Spleen (tissue), 13 donors: ENCODE measurements at places on chromosomes 13 and 19. TPM values are rescaled to one million over a fixed set of nuclear protein-coding genes. Genes with fewer than 3 reads are reported as not detected.
A peak's percentile ranks its signal among the peaks of the same experiment; 100 is the strongest.

DNA sequence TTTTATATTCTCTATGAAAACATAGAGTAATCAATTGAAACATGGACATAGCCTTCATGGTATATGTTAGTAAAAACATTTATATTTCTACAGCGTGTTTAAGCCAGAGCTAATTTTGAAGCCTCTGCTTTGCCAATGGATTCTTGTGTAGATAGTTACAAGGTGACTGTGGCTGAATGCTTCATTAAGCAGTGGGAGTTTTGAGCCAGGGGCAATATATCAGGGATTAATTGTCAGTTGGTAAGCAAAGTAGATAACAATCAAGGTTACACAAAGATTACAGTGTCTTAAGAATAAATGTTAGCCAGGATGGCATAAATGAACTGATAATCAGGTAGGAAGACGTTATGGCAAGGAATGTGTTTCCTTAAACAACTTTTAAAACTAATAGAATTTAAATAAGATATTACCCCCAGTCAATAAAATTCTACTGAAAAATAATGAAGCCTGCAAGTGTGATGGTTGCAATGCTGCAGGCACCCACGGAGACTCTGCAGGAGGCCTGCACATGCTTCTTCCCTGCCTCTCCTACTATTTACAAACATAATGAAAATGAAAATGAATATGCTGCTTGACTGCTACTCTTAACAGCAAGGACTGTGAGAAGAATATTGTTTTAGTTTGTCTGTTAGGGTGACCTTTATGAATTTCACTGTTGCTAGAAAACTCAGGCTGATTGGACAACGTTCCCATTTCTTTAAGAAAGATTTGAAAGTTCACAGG, 588.5 kb downstream of the GPC5 start:
- H3K4me3 ChIP-seq, result no peak overlapping the region
- H3K27me3 ChIP-seq, result no peaks in the 10 kb centered on the region
- no peaks in the 10 kb centered on the region for H3K36me3 ChIP-seq

- no peak overlapping the region for H3K4me3 ChIP-seq
- H3K4me1 ChIP-seq, result no peaks in the 10 kb centered on the region
- no peak overlapping the region for H3K27ac ChIP-seq
- no peaks in the 10 kb centered on the region for H3K27me3 ChIP-seq
- no peak for DNase-seq
- no peaks in the 10 kb centered on the region for H3K36me3 ChIP-seq
Observed at GRCh38 chr13:36061054-36061453, 70.1 kb downstream of the DCLK1 start.

Gene LILRB5
- polyA plus RNA-seq, result 23.9 TPM

DNA sequence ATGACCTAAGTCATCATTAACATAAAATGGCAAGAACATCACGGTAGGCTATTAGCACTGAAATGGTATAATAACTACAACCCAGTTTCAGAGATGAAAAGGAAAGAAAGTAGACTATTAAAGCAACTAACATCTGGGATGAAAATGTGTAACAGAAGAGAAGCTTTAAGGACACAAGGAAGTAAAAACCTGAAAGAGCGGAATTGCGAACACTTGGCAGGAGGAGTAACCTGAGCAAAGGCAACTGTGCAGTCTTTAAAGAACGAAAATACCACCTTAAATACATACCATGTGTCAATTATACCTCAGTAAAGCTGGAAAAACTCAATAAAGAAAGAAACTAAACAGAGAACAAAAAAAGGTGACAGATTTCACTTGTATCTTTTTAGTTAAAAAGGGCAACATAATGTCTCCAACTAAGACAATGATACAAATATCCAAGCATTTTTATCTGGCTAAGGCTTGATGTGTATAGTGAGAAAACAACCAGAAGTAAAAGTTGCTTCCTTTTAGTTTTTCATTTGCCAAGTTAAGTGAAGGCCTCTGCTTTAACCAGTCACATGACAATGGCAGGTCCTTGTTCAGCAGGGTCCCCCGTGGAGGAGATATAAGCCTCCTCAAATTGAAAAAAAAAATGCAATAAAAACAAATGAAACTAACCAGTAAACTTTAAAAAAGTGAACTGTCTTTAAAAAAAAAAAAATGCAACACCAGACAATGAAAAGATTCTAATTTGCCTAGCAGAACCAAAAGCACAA, 11.6 kb downstream of the USP12 start:
- H3K27me3 ChIP-seq, result no peaks in the 10 kb centered on the region
- no peak overlapping the region for H3K4me3 ChIP-seq
- H3K27ac ChIP-seq, result no peak overlapping the region
- peaks cover 4% of the 10 kb centered on the region for H3K36me3 ChIP-seq
- peaks cover 61% of the 10 kb centered on the region for H3K4me1 ChIP-seq

Gene ESD
- 65.0 TPM for polyA plus RNA-seq

GRCh38 chr13:99662678-99663077, 161.4 kb downstream of the TM9SF2 start:
- peaks cover 13% of the 10 kb centered on the region for H3K4me1 ChIP-seq
- H3K27ac ChIP-seq, result no peak overlapping the region
- peaks cover 12% of the 10 kb centered on the region for H3K27me3 ChIP-seq
- DNase-seq, result no peak
- H3K4me3 ChIP-seq, result no peak overlapping the region
- H3K36me3 ChIP-seq, result no peaks in the 10 kb centered on the region

Gene IQCN
- polyA plus RNA-seq, result 1.4 TPM

DNA sequence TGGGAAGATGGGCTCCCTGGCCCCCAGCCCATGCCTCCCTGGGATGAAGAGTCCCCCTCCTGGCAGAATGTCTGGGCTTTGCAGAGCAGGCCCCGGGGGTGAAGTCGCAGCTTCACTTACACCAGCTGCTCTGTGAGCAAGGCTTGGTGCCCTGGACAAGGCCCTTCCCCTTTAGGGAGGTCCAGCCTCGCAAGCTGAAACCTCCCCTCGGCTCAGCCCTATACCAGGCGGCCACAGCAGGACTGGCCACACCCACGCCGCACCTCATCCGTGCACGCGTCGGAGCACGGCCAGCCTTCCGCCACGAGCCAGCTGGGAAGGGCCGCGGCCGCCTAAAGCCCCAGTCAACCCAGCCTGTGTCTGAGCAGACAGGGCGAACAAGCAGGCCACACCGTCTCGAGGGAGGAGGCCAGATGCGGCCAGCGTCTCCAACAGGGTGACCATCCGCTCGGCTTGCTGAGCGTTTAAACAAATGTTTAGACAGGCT, 83.2 kb upstream of the MCF2L start:
- H3K36me3 ChIP-seq, result peaks cover 22% of the 10 kb centered on the region
- H3K4me3 ChIP-seq, result no peak overlapping the region
- H3K4me1 ChIP-seq, result peaks cover 7% of the 10 kb centered on the region

GRCh38 chr13:35832551-35832950, 298.6 kb downstream of the DCLK1 start:
- H3K4me1 ChIP-seq, result no peaks in the 10 kb centered on the region
- DNase-seq, result no peak
- no peak overlapping the region for H3K27ac ChIP-seq
- H3K36me3 ChIP-seq, result peaks cover 4% of the 10 kb centered on the region
- H3K27me3 ChIP-seq, result no peaks in the 10 kb centered on the region
- no peak overlapping the region for H3K4me3 ChIP-seq

Gene CSNK1A1L
- polyA plus RNA-seq, result not detected

DNA sequence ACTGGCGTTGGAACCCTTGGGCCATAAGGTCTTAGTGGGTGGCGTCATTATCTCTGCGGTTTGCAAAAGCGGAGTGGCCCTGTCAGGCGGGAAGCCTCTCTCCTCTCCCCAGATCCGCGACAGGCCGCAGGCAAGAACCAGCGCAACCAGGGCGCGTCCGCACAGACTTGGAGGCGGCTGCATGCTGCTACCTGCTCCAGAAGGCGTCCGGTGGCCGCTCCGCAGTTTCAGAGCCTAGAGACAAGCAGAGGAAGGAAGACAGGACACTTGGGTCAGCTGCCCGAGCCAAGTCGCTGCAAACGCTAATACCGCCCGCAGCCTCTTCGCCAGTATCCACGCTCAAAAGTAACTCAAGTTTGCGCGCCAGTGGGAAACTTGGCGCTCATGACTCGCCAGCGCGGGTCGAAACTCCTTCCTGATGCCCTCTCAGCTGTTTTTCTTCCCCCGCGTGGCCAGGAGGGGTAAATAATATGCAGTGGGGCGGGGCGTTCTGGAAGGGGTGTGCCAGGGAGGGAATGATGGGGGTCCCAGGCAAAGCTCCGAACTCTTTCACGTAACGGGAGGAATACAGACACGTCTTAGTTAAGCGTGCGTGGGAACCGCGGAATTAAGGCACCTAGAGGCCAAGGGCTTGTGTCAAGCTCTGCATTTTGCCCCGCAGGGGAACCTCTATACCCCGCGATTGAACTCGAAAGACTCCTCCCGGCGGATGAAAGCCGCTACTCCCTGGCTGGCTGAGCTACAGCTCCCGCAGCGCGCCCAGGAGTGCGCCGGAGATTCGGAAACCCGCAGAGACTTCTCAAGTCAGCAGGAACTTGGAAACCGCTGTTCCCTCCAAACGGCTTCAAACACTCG, at the start of gene EDNRB:
Gene EDNRB, minus strand, starts transcription at position 441 of the 855 bp plus-strand sequence. Its CDS starts 258 bp downstream, at position 183.
- H3K27me3 ChIP-seq, result peaks cover 21% of the 10 kb centered on the region
- H3K4me3 ChIP-seq, result peak within 1 kb of the TSS; percentile 43
- no peaks in the 10 kb centered on the region for H3K36me3 ChIP-seq
- H3K4me1 ChIP-seq, result peaks cover 8% of the 10 kb centered on the region

DNA sequence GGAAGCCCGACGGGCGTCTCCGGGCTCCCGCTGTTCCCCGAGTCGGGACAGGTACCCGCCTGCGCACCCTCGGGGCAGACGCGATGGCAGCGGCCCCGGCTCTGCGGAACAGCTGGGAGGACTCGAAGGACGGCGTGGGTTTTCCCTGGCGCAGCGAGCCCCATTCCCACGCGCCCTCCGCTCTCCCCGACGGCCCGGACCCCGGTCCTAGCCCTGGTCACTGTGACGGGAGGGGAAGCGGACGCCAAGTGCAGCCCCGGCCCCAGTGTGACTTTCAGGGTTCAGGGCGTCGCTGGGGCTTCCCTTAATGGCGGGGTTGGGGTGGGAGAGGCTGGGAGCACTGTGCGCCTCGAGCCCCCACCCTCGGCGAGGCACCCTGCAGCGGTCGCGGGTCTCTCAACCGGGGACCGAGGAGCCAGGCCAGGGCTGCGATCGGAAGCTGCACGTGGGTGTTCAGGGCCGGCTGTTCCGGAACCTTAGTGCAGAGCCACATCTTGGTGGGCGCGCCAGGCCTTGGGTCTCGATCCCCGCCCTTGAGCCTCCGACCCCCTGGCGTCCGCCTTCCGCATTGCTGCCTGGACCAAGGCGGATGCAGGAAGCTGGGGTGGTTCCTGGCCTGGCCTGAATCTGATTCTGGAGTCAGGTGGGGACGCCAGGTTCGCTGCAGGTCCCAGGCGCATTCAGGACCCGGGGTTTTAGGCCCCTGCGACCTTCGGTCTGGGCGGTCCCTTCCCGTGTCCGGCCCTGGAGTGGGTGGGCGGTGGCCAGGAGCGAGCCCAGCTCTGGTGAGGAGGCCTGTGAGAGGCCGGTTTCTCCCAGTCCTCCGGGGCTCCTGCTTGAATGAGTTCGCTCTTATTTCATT, 3.5 kb downstream of the LGALS7B start:
- H3K27me3 ChIP-seq, result no peaks in the 10 kb centered on the region
- peaks cover 20% of the 10 kb centered on the region for H3K4me1 ChIP-seq
- peak; percentile 92 for DNase-seq
- H3K4me3 ChIP-seq, result peak overlapping the region; percentile 26
- H3K27ac ChIP-seq, result peak overlapping the region; percentile 70
- H3K36me3 ChIP-seq, result no peaks in the 10 kb centered on the region

Gene CYP4F22
- polyA plus RNA-seq, result 0.10 TPM

GRCh38 chr13:101967781-101968180, 434.1 kb downstream of the FGF14 start:
- no peak for DNase-seq
- H3K27me3 ChIP-seq, result no peaks in the 10 kb centered on the region
- no peaks in the 10 kb centered on the region for H3K36me3 ChIP-seq

DNA sequence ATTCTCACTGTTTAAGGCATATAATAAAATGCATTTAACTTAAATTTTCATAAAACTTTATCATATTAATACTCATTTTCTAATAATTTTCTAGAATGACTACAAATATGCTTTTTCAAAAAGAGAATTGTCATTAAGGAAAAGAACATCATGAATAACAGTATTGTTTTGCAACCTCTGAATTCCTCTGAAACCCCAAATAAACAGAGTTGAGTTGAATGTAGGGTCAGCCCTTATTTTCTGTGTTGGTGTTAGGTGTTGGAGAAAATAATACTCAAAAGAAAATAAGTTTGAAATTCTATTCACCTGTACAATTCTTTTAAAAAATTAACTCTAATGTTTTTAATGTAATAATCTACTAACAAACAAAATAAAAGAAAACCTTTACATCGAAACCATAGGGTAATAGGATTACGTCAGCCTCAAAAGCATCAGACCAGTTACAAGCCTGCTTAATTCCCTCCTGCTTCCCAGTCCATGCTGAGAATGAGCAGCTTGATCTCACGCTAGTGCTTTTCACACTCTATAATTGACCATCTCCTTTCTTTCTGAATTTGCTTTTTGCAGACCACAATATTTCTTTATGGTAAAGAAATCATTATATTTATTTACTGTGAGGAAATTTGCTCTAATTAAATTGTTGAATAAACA, 160.9 kb downstream of the PCDH9 start:
- H3K36me3 ChIP-seq, result no peaks in the 10 kb centered on the region
- no peak for DNase-seq
- H3K27ac ChIP-seq, result no peak overlapping the region
- no peaks in the 10 kb centered on the region for H3K4me1 ChIP-seq
- H3K4me3 ChIP-seq, result no peak overlapping the region
- H3K27me3 ChIP-seq, result no peaks in the 10 kb centered on the region

DNA sequence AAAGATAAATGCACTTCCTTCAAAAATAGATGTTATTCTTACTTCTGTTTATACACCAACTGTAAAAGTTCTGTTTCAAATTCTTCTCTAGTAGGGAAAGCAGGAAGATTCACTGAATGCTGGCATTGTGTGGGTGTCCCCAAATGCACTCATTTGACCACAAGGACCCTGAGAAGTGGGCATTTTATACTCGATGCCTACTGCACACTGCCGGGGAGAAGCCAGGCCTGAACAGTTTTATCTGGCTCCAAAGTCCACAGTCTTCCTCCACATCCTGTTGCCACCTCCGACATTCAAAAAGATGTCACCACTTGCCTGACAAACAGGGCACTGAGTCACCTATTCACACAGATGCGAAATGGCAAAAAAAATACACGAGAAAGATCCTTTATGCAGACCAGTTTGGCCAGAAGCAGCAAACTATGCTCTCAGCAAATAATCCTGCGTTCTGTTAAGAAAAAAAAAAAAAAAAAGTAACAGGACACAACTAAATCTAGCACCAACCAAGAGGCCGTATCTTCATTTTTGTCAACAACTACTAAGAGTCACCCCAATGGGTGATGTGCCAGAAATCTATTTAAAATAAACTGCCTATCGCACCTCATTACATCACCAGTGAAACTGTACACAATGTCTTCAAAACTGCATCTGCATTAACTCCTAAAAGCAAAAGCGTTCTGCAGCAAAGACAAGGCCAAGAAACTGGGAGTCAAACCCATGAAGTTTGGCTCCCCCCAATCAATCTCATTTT, 6.2 kb downstream of the ZC3H4 start:
- peak overlapping the region; percentile 99 for H3K27ac ChIP-seq
- peak; percentile 27 for DNase-seq
- H3K4me3 ChIP-seq, result peak overlapping the region; percentile 14
- H3K4me1 ChIP-seq, result peaks cover 43% of the 10 kb centered on the region

GRCh38 chr19:55352040-55352439, 2.5 kb downstream of the COX6B2 start:
- no peaks in the 10 kb centered on the region for H3K36me3 ChIP-seq
- peaks cover 29% of the 10 kb centered on the region for H3K4me1 ChIP-seq
- peaks cover 70% of the 10 kb centered on the region for H3K27me3 ChIP-seq
- H3K4me3 ChIP-seq, result no peak overlapping the region
- no peak overlapping the region for H3K27ac ChIP-seq

Gene CPAMD8
- 4.1 TPM for polyA plus RNA-seq

GRCh38 chr19:43553656-43554055, 20.7 kb downstream of the ZNF575 start:
- peaks cover 6% of the 10 kb centered on the region for H3K4me1 ChIP-seq
- peaks cover 93% of the 10 kb centered on the region for H3K36me3 ChIP-seq
- DNase-seq, result peak; percentile 12
- H3K4me3 ChIP-seq, result no peak overlapping the region

Gene FAM216B
- polyA plus RNA-seq, result 0.04 TPM
